ENCODE measurements at places on chromosomes 3 and 15.

GRCh38 chr15:23467110-23467600, 20.1 kb upstream of the GOLGA6L2 start:
- peak; percentile 53 for DNase-seq

DNA sequence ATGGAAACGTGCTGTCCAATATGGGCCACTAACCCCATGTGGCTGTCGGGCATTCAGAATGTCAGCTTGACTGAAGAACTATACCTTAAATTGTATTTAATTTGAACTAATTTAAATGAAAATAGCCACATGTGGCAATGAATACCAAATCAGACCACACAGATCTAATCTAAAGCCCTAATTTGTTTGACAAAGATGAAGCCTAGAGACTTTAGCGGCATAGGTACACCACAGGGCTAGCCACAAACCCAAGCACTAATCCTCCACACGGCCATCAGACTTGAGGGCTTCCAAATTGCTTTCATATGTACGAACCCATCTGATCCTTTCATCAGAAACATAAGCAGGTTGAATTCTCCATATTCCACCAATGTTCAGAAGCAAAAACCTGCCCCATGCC, 81.4 kb downstream of the SHQ1 start:
- DNase-seq = no peak

GRCh38 chr3:159859424-159859823, 129.2 kb upstream of the IL12A start:
- no peak for DNase-seq

GRCh38 chr3:118938183-118938961, 96.3 kb downstream of the IGSF11 start:
- peak; percentile 21 for DNase-seq

GRCh38 chr3:45537970-45538640, 56.4 kb upstream of the LIMD1 start:
- peak; percentile 55 for DNase-seq

DNA sequence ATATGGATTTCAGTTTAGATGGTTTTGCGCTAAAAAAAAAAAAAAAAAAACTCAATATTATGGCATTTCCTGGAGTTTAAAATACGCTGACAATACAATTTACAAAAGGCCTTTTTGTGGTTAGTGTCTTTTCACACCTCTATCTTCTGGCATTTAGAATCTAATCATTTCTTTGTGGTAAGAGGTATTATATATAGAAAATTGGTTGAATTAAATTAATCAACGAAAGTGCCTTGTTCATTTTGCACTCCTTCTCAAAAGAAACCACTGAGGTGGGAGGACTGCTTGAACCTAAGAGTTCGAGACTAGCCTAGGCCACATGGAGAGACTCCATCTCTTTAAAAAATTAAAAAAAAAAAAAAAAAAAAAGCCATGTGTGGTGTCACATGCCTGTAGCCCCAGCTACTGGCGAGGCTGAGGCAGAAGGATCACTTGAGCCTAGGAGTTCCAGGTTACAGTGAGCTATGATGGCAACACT, 90.0 kb upstream of the ICE2 start:
- DNase-seq = no peak

DNA sequence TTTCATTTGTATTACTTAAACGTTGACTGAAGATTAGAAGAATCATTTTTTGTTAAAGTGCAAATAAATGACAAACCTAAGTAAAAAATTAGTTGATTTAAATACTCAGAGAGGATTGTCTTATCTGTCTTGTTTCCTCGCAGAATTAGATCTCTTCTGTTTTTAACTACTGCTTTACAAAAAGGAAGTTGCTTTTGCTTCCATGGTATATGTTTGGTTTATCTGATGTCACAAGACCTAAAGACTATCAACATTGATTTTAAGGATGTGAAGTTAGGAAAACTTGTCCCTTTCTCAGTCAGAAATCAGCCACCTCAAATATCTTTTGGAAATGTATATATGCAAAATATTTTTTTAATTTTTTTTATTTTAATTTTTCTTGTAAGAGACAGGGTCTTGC, 28.7 kb downstream of the GPR171 start:
- no peak for DNase-seq

DNA sequence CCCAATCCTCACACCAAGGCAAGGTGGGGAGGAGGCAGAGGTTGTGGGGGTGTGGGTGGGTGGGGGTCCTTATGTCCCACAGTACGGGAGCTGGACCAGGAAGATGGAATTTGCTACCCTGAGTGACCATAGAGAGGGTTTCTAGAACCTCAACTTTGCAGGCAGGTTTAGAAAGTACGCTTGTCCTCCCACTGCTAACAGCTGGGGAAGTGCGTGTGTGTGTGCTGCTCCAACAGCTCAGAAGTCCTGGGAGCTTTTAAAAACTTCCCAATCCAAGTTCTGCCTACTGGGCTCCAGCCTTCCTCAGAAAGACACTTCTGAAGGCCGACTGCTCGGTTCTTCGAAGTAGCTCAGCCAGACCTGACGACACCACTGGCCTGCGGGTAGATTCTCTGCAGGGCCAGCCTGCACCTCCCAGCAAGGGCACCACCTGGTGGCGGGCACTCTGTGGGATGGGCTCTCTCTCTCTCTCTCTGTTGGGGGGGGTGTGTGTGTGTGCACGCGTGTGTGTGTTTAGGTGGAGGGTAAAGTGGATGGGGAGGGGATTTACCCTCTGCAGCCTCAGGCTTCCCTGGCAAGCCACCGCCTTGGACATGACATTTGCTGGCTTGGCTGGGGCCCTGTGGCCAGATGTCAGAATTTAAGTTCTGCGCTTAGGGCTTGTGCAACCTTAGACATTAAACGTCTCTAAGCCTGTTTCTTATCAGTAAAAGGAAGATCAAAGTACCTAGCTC, 15.6 kb downstream of the TMEM158 start:
- peak; percentile 83 for DNase-seq

Measured in fibroblast of mammary gland (primary cell).